Activated CD4-positive, alpha-beta T cell treated with anti-CD3 and anti-CD28 coated beads for 1 hour (primary cell): ENCODE measurements at places on chromosomes 5 and 9.

GRCh38 chr9:133463864-133464615 lies 4.3 kb downstream of the CACFD1 start:
- no peak for DNase-seq

GRCh38 chr5:73118391-73118973 lies 1.9 kb upstream of the TMEM171 start:
- no peak for DNase-seq

GRCh38 chr5:96537386-96537785 lies 104.3 kb upstream of the PCSK1 start:
- no peak for DNase-seq

DNA sequence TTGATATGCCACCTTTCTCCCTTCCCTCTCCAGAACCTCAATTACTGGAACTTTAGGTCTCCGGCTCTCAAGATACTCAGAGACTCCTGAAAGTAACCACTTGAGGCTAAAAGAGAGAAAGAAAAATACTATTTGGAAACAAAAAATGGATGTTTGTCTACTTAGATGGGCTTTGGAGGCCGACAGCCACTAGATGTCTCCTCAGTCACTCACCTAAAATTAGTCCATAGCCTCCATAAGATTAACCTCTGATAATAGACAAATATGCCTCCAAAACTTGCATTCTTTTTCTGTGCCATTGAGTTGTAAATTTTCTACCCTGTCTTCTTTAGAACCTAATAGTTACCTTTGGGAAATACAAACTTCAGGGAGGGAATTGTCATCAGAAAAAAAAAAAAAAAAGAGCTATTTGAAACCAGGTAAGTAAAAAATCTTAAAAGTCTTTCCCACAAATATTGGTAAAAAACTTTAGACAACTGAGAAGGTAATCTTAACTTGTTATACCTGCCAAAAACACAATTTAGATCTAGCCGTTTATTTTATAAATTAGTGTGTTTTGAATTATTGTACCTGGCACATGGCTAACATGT lies 11.2 kb upstream of the PCDH1 start:
- no peak for DNase-seq

DNA sequence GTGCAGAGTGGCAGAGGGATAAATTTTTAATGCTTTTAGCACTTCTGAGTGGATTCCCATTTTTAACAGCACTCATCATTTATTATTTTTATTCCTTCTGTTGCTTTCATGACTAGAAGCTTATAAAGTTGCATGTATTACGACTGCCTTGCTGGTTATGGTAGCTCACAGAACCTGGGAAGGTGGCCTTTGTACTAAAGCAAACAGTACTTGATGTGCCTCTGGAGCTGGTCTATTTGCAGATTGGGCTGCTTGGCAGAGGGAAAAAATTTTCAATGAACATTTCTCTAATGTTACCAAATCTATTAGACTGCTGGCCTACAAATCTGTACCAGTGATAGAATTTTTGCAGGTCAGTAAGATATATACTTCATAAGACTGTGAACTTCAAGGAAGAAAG lies 274.5 kb upstream of the C9orf72 start:
- DNase-seq, result no peak

DNA sequence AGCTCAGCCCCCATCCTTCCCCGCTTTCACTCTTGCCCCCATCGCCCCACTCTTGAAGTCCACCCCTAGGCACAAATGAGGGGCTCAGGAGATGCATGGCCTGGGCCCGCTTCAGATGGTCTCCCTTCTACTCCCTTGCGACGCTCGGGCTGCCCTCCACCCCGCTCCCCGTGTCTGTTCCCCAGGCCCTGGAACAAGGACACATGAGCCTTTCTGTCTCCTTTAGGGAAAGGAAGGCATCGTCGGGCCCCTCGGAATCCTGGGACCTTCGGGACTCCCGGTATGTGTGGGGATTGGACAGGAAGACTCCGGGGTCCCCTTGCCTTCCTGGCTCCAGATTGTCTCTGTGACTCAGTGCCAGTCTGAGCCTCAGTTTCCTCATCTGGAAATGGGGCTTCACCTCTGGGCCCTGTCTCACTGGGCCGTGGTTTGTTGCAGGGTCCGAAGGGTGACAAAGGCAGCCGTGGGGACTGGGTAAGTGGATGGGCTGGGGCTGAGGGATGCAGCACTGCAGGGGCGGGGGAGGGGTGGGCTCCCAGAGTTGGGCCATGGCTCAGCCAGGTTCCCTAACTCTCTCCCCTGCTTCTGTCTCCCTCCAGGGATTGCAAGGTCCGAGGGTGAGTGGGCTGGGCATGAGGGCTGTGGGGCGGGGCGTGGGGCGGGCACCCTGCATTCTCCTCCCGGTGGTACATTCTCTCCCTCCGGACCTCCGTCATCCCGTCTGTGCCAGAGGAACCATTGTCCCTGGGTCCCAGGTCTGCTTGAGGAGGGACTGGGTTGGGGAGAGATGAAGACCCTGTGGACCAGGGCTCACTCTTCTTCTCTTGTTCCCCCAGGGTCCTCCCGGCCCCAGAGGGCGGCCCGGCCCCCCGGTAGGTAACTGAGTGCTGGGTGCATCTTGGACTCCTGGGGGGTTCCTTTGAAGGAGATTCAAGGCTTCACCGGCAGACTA lies 21.8 kb upstream of the ORM1 start:
- no peak for DNase-seq

DNA sequence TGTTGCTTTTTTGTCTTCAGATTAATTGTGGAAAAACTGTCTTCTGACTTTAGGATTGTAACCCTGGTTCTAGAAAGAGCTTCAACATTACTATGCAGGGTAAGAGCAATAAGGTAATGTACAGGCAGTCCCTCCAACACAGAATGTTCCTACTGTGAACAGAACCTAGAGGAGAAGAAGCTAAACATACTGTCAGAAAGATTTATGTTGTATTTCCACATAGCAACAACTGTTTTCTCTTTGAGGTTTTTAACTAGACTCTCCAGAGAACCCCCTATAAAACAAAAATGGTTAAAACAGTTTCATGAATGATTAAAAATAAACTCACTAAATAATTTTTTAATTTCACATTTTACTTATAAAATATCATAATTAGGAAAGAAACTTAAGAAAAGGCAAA lies 64.3 kb upstream of the NAA35 start:
- DNase-seq, result no peak

DNA sequence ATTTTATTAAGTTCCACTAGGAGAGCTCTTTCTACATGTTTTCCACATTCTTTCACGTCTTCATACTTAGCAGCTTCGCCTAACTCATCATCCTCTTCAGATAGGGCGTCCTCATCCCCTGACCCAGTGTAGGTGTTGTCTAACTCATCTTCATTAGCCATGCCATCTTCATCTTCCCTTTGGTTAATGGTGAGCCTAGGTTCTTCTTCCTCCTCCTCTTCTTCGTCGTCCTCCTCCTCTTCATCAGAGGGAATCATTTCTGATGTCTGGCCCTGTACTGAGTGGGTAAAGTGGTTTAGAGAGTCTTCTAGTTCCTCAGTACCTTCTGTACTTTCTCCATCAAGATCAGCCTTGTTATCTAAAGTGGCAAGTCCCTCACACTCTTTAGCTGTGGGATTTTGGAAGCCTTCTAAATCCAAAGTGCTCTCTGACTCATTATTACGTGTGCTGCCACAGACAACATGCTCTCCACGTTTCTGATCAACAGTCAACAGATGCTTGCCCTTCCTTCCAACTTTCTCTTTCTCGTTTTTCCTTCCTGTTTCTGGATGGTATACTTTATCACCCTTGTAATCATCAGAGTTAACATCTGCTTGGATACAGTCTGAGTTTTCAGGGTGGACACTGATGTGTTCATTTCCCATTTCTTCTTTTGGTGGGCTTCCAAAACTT lies 31.1 kb downstream of the TUT7 start:
- no peak for DNase-seq

GRCh38 chr5:173010547-173011464 lies 27.2 kb downstream of the ATP6V0E1 start:
- no peak for DNase-seq

DNA sequence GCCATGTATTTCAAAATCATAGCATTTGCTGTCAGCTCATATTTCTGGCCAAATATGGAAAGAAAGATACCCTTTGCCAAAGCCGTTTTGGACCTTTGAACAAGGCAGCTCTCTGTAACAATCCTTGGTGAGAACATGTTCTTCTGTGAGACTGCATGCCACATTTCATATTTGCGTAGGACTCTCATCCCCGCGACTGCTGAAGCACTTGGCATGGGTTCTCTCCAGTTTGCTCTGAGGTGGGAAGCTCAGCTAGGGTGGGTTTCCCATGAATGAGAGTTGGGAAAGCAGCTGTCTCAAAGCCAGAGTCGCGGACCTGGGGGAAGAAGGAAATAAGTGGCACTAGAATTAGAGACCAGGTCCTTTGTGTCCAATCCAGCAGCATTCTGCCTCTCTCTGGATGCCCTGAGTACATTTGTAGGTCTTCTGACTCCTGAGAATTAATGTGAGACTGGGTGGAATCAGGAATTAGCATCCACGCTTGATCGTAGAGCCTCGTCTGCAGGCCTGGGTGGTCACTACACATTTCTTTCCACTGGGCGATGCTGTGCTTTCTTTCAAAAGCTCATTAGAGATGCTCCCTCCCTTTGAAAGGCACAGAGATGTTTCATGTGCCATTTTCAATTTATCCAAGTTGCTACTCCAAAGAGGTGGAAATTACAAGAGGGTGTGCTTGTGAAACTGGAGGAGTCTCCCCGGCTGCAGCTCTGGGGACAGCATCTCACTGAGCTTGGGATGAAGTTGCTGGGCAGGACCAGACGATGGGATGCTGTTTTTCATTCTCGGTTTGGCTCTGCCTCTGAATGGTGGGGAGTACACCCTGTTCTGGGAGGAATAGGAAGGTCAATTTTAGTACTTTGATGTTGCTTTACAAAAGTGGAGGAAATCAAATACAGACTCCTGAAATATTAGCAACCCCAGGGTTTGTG lies 197.2 kb downstream of the GADD45G start:
- DNase-seq, result no peak

DNA sequence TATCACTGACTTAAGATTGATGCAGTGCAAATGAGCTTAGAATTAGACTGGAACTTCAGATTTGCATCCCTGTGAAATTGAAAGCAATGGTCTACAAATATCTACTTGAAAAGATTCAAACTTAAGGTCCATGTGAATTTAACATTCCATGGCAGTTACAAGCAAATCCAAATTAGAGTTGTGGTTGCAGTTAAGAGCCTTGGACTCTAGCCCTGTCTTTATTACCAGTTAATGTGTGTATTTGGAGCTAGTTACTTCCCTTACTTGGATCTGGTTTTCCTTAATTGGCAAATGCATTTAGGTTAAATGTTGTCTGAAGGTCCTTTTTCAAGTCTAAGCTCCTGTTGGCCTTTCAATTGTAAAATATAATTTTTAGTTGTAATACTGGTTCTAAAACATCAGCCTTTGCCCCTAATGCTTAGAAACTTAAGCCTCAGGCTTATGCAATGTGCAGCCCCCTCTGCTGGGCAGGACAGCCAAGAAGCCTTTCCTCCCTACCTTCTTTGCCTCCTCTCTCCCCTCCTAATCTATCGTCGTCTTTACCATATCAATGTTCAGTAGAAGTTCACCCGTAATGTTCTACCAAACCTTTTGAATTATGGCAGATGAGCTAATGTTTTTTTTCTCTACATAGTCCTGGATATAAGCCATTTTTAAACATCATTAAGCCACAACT lies 59.5 kb downstream of the ERMP1 start:
- no peak for DNase-seq

DNA sequence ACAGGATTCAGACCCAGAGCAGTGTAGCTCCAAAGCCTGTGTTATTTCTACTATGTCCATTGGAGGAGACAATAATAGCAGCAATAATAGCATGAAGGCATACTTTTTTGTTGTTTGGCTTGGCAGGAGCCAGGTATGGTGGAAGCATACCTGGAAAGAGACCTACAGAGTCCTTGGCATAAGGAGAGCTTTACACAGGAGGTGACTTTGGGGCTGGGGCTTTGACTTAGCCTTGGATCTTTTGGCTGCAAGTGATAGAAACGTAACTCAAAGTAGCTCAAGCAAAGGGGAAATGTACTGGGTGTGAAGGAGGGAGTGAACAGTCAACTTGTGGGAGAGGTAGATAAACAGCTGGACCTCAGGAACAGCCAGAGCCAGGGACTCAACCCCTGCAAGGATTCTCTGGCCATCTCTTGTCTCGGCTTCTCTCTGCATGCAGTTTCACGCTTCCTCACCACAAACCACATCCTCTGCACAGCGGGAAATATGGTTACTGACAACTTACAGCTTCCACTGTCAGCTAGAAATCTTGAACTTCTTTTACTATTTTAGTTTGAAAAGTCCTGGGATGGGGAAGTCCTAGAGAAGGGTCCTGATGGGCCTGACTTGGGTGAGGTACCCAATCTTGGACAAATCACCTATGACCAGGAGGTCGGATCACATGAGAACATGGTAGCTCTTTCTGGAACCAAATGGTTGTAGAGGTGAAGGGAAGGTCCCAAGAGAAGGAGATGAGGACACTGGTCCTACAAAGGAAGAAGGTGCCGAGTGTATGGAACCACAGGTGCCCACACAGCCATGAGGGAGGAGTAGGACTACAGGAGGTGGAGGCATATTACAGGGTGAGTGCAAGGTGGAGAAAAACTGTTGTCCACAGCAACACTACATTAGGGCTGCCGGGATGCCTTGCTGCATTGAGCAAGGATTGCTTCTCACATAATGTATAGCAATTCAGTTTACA lies 47.0 kb upstream of the TGFBR1 start:
- peak; percentile 39 for DNase-seq

DNA sequence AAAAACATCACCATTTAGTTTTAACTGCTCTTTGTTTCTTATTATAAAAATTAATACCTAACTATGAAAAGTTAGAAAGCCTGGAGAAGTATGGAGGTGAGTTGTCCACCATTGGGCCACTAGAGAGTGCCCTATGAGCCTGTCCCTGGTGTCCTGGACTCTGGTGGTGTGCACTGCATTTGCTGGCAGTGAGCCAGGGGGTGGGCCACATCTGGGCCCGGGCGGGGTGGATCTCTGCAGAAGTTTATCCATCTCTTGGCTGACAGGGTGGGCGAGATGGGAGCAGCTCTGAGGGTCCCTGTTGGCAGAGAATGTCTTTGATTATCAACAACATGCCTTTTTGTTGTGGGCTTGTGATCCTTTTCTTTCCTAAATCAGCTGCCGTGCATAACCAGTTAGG lies 8.2 kb downstream of the TENT4A start:
- no peak for DNase-seq

GRCh38 chr5:171575386-171575785 lies 155.9 kb downstream of the FGF18 start:
- DNase-seq, result no peak

DNA sequence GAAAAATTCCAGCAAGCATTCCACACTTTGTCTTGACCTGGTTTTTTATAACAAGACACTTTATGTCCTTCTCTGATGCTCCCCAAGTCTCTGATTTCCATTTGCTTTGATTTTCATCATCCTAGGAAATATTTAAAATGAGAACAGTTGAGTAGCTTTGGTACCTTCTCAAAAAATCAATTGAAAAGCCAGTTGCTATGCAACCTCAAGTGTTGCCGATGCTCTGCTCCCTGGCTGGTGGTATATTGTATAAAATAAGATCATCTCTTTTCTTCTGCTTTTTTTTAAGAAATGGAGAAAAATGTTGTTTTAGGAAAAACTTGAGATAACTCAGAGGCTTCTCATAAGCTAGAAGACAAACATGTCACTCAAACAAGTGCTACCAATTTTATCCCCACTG lies 109.7 kb downstream of the ZNF354C start:
- no peak for DNase-seq
